Activated naive CD4-positive, alpha-beta T cell (primary cell): ENCODE measurements at places on chromosomes 7 and 10.

GRCh38 chr10:14665304-14665703 is 109.4 kb downstream of the FAM107B start:
- DNase-seq = no peak

DNA sequence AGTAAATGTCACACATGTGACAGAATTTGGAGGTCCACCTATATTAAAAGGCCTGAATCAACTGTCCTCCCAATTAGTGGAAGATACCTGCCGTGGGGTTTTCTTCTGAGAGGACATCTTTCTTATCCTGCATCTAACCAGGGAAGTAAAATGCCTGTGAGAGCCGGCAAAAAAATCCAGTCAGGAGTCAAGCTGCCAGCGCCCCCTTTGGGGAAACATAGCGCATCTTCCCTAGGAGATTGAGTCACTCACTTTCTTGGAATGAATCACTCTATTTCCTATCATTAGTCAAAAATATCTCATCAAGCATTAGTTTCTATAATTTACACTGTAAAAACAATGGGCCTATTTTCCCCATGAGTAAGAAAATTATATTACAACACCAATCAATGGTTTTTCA is 66.4 kb upstream of the ANK3 start:
- no peak for DNase-seq

DNA sequence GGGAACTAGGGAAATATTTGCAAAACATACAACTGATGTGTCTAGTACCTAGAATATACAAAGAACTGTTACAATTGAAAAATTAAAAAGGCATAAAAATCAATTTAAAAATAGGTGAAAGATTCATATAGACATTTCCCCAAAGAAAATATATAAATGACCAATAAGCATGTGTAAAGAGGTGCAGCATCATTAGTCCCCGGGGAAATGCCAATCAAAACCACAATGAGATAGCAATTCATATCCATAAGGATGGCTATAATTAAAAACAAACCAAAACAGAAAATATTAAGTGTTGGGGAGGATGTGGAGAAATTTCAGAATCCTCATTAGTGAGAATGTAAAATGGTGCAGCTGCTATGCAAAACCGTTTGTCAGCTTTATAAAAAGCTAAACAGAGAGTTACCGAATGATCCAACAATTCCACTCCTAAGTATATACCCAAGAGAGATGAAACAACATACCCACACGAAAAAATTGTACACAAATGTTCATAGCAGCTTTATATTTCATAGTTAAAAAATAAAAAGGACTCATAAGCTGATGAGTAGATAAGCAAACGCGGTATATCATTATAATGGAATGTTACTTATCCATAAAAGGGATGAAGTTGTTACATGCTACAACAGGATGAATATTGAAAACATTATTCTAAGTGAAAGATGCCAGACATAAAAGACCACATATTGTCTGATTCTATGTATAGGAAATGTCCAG is 210.1 kb upstream of the INHBA start:
- no peak for DNase-seq

GRCh38 chr7:132191418-132191817 is 384.9 kb downstream of the PLXNA4 start:
- DNase-seq = no peak

DNA sequence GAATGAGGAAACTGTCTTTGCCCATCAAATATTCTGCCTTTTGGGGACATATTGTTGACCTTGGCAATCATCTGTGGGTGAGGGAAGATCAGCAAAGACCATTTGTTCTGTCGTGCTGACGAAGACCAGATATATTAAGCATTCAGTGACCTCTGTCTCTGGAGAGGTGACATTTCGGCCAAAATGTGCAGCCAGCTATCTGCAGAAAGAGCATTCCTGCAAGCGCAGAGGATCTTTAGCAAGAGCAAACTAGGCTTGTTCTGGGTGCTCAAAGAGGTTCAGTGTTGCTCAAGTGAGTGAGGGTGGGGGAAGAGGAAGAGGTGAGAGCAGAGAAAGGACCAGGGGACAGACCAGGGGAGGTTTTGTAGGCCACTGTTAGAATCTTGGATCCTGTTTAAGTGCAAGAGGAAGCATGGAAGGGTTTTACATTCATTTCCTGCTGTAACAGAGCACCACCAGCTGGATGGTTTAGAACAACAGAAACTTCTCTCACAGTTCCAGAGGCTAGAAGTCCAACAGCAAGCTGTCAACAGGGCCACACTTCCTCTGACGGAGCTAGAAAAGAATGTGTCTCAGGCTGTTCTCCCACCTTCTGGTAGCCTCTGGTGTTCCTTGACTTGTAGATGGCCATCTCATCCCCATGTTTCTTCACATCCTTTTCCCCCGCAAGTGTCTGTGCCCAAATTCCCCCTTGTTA is 11.2 kb downstream of the C10orf120 start:
- DNase-seq = no peak

- no peak for DNase-seq
Measured at GRCh38 chr7:963236-964078, 9.0 kb upstream of the ADAP1 start.

DNA sequence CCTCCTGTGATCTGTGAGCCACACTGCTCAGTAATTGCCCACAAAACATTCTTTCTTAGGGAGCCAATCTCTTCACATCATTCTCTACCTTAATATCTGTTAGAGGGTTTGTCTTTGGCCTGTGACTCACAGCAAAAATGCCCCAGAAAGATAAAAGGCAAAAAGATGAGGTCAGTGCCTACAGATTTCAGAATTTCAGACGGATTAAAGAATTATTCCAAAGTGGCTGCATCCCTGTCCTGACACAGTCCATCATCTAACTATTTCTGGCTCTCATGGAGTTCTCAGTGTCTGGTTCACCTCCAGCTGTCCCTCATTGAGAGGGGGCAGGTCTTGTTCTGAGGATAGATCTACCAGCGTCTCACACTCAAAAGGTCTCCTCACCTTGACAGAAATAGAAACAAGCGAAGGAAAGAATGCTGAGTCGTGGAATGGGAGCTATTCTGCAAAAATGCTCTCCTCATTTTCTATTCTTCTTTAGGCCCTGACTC is 138.5 kb upstream of the AOAH start:
- no peak for DNase-seq

GRCh38 chr10:21494191-21495001 is 31.1 kb downstream of the SKIDA1 start:
- DNase-seq = no peak

DNA sequence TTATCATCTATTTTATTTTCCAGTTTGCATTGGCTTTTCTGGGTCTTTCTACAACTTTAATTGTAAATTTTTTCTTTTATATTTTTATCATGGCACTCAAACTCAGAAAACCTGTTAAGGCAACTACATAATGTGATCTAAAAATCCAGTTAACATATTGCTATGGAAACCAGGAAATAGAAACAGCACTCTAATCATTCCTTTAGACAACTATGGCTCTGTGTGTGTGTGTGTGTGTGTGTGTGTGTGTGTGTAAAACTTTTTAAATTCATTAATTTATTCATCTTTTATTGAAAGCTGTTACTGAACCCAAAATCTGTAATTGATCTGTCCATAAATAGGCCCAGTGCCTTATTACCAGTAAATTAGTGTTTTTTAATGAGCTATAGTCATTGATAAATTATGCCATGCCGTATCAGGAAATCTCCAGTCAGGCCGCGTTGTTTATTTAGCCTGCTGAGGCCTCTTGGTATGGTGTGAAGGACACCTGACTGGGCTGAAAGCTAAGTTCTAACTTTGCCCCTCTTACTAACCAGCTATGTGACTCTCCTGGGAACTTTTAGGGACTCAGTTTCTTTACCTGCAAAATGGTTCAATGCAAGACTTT is 1.5 kb upstream of the MET start:
- no peak for DNase-seq

DNA sequence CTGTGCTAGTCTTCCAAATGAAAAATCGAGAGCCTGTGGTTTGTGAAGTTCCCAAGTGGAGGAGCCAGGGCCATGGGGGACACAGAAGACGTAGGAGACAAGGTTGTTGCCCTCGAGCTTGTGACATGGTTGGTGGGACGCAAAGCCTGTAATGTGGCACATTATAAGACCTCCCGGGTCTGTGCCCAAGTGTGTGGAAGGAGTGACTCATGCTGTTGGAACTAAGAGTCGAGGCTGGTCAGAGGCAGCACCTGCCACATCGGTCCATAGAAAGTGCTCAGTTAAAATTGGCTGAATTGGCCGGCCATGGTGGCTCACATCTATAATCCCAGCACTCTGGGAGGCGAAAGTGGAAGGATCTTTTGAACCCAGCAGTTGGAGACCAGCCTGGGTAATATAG is 27.0 kb upstream of the PODXL start:
- DNase-seq = no peak

GRCh38 chr10:125344573-125345171 is 184.3 kb upstream of the CTBP2 start:
- DNase-seq = no peak

DNA sequence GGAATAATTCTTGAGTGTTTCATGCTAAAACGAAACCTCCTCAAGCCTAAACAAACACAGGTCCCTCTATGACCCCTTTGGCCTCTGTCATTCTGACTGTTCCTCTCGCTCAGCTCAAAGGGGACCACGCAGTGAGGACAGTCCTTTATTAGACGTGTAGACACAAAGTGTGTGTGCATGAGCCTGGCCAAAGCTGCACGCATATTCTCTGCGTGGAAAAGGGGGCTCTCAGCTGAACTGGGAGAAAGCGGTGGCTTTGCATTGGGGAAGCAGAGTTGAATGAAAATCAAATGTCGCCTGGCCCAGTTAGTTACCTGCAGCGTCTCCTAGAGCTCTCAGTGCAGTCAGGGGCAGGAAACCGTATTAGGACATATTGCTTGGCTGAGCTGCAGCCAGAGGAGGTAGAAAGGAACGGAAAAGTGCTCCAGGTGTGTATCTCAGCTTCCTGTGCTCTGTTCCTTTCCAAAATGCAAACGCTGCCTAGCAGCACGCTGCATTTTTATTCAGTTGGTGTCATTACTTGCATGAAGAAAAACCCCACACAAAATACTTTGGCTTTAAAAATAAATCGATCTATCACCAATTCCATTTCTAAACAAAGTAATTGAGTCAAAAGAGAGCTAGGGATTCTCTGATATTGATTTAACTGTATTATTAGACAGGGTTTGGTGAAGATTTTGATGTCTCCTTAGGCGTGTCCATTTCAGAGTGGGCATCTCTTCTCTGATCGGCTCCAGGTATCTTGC is 4.9 kb downstream of the GATA3 start:
- no peak for DNase-seq

- DNase-seq = no peak
Measured at GRCh38 chr7:65974876-65975275, 7.1 kb downstream of the GUSB start.

DNA sequence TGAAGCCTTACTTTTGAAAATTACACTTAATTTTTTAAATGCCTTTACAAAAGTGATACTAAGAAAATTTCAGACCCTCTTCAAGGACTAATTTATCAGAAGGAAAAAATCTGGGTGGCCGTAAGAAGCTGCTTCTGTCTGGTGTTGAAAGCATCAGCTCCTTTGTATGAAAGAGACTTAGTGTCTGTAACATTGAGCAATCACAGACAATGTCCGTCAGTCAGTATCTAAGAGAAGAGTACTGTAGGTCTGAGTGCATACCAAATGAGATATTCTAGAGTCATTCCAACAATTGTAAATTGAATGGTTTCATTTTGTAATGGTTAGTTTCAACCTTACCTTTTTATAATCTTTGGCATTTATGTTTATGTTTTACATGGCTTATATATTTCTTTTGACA is 11.1 kb upstream of the MDFIC start:
- DNase-seq = no peak

DNA sequence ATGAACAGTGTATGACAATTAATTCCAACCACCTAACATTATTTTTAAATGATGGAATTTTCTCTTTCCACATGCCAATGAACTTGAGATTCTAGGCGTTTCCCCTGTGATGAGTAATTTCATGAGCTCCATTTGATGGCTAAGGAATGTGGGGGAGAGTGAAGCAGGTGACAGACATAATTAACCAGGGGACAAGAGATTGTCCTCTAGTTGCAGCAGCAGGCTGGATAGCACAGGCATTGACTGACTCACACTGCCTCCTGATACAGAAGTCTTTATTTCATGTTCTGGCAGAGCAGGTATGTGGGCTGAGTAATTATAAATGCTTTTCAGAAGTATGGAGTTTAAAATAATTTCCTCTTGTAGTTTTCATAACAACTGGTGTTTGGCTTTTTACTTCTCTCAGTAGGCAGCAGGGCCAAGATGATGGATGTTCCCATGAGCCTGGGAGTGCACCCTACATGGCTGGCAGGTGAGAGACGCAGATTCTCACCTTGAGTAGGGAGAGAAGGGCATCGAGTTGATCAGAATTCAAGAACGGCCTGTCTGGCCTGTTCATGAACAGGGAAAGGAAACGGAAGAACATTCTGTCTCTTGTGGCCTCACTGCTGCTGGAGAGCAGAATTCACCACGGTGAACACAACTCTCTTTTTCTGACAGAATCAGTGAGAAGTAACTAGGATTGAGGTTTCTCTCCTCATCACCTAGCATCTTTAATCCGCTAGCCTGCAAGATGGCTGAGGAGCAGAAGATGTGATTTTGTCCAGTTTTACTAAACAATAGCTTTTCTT is 118.8 kb downstream of the AOAH start:
- no peak for DNase-seq

GRCh38 chr7:31123321-31123720 is 71.2 kb downstream of the ADCYAP1R1 start:
- no peak for DNase-seq

- no peak for DNase-seq
Measured at GRCh38 chr10:92809840-92810239, 38.5 kb upstream of the EXOC6 start.

DNA sequence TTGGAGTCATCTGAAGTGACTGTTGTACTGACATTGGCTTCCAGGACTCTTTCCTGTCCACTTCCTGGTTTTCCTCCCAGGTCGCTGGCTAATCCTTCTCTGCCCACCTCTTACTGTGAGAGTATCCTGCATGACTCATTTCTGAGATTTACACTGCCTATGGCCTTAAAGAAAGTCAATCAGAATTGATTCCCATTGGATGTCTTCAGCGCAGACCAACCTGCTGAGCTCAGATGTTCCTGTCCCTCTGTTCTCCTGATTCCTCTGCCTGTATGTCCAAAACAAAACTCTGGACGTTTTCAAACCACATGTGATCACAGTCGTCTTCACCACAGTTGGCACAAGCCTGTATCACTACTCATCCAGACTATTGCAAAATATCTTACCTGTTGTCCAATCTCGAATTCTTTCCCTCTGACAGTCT is 262.1 kb downstream of the CREB5 start:
- no peak for DNase-seq

DNA sequence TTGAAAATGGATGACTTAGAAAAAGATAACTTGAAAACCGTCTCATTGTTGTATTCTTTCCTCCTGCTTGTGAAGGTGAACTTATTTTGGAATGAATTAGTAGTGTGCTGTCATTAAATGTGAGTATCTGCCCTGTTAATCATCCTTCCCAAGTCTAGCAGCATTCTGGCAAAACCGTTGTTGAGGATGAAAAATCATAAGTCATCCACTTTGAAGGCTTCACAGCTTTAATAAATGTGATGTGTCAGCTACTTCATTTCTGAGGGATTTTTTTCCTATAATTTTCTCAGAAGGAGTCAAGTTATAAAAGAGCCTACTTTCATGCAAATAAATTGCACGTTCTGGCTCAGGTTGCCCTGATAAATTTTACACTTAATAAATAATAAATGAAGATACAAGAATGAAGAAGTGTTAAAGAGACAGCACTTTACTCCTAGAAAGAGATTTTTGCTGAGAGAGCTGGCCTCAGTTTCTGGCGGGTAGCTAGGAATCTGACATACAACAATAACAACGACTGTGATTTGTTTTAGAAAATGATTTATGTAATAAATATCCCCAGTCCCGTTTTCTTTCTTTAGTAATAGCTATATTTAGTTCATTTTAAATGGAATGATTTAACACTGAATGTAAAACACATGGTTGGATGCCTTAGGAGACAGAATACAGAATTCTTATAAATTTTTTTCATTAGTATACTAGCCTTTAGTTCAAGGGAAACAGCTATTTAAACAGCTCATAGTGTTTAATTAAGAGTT is 516.5 kb upstream of the KLF6 start:
- DNase-seq = no peak
